ENCODE measurements at places on chromosomes 2 and 18. TPM values are rescaled to one million over a fixed set of nuclear protein-coding genes. Genes with fewer than 3 reads are reported as not detected.

DNA sequence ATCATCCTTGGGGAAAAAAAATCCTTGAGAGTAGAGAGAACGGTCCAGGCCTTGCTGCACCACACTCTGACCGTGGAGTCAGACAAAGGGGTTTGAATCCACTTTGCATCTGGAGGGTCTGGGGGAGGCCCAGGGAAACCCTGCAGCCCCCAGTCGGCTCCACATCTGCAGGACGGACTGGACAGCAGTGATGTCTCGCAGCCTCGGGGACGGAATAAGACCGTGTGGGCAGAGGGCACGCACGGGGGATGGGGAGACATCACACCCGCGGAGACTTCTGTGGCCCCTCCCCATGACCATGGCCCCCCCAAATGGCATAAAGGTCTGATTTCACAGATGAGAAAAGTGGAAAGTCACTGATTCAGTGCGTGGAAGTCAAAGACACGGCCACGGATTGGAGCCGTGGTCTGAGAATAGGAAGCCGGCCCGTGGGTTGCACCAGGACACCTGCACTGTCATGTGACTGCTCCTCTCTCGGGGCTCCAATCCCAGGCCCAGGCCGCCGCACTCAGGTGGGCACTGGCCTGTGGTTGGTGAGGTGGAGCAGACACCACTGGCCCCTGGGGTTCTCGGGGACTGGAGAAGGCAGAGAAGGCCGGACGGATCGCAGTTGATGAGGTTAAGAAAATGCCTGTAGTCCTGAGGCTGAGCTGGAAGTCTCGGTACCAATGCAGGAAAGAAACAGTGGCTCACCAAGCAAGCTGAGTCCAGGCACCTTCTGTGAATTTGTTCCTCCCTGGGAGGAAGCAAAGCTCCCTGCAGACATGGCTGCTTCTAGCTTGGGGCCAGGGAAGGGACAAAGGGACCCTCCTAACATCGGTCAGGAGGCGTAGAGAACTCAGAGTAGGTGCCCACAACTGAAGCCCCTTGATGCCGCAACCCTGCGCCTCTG is 61.8 kb downstream of the RTP5 start:
- no peak for DNase-seq

- no peak for DNase-seq
Observed at GRCh38 chr2:70005752-70006446, 44.5 kb upstream of the ASPRV1 start.

- DNase-seq, result no peak
Observed at GRCh38 chr2:204611017-204611631, 65.8 kb downstream of the PARD3B start.

DNA sequence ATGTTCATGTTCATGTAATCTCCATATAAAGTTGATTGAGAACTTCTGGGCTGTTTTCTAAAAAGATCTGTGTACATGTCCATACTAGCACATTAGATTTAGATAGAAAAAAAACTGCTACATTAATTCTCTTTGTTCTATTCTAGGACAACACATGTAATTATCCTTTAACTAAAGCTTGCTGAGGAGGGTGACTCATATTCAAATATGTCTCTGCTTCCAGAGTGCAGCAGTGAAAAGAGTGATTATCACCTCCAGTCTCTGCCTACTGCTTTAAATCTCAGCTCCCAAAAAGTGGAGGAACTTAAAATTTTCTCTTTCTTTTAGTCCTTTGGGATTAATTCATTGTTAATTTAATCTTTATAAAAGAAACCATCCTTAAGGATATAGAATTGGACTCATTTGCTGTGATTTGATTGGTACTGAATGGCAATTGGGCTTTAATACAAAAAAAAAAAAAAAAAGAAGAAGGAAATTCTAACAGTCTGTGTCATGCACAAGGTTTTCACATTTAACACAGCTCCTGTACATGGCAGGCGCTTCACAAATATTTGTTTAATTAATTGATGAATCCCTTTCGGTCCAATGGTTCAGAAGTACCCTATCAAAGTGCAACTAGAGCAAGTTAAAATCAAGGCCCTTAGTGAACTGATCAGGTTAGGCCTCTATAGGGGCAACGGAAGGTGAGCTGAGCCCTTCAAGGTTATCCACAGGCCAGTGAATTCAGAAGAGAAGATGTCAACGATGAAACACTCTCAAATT is 214.0 kb upstream of the KCNJ3 start:
- DNase-seq, result no peak

The ZNF804A gene
- 0.61 TPM for total RNA-seq

DNA sequence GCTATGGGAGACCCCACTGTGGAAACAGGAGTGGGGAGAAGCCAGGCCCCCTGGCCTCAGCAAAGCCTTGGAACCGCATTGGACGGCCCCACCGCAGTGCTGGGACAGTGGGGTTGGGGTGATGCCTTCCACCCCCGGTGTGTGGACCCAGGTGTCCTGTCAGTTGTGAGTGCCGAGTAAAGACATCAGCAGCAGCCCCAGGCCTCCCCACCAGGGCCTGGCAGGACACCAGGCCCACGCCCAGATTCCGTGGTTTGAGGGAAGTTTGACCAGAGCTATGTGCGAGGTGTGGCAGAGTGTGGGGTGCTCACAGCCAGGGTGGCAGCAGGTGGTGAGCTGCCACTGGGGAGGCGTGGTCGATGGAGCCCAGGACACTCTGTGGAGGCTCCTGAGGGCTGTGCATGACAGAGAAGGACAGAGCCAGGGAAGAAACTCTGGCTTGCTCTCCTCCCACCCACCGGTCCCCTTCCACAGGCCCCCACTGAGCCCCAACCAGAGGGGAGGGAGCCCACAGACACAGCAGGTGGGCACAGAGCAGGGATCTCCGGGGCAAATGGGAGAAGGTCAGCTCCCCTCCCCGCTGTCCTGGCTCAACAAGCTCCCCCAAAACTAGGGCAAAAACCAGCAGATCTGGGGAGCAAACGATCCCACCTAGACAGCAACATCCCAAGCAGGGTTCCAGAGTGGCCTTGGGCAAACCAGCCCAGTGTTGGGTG is 69.1 kb downstream of the TWIST2 start:
- no peak for DNase-seq

DNA sequence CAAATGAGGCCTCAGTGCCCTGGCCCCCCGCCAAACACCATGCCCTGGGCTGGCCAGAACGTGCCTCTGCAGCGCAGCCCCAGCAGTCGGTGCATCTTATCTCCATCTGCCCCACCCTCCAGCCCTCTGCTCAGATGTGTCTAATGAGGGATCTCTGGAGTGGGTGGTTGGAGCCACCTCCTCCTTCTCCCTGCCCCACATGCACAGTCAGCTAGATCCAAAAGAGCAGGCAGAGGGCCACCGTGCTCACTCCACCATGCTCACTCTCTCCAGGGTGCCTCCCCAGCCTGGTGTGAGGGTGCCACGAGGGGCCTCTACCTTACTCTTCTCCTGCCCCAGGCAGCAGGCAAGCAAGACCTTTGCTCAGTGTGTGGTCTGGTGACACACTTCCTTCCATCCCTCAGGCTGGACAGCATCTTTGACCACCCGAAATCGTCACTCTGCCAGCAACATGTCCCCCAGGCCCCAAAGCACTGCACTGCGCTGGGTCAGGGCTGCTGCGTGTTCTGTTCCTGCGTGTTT is 266.1 kb upstream of the HDAC4 start:
- no peak for DNase-seq

DNA sequence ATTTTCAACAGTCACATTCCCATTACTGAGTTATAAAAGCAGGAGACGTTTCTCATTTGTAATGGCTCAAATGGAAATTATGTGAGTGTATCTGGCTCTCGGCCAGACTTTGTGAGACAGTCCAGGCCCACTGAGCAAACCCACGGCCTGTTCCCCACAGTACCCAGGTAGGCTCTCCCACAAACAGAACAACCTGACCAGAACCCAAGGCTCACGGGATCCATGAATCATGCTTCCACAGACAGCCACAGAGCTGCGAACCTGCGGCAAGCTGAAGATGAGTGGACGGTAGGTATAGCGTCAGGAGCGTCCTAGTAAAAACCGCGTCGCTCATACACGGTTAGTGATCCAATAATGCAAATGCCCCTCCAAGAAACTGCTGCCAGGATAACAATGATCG is 34.2 kb downstream of the NDUFA10 start:
- DNase-seq, result no peak

The CCDC74A gene
- total RNA-seq, result 13.6 TPM

DNA sequence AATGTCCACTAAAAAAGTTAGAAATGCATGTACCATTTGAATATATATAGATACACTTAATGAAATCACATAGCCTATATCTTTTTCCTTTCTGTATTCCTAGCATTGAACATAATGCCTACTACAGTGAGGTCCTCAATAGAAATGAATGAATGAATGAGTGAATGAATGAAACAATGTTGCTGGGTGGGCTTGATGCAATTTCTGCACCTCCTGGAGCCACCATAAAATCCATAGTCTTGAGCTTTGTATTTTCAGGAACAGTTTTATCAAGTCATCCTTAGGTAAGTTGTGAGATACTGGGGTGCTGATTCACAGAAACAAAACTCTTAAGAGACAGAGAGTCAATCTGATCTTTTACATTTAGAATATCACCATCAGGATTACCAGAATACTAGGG is 3.3 kb downstream of the CFAP53 start:
- no peak for DNase-seq

GRCh38 chr2:128401680-128402079 is 83.0 kb upstream of the HS6ST1 start:
- DNase-seq, result no peak

- no peak for DNase-seq
Observed at GRCh38 chr2:112679484-112679883, 33.7 kb downstream of the SLC20A1 start.

DNA sequence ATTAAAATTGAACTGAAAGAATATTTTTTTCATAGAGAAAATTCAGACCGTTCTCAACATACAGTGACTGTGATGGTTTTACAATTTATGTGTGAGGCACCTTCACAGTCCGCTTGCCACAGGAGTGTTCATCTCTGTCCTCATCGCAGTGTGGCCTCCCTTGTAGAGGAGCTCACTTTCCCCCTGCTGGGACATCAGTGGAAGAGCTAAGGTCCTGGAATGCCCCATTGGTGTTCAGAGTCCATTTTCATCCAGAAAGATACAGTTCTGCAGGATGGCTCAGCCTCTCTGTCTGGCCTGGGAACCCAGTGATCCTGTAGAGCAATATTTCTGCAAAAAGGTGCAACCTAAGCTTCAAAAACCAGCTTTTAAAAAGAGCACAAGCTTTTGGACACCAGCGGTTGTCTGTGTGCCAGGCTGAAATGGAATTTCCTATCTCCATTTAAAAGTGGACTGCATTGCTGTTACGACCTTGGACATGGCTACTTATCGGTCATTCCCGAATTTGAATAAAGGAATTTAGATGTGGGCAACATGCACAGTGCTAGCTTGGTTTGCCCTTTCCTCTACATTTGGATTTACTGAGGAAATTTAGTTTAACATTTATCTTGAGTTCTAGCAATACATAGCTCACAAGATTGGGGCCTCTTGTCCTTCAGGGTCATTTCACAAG is 26.7 kb upstream of the FAM237A start:
- no peak for DNase-seq

The ZNF516 gene
- total RNA-seq, result 32.0 TPM

The NT5C1B gene
- not detected for total RNA-seq

The TRIM54 gene
- total RNA-seq, result 2.0 TPM

DNA sequence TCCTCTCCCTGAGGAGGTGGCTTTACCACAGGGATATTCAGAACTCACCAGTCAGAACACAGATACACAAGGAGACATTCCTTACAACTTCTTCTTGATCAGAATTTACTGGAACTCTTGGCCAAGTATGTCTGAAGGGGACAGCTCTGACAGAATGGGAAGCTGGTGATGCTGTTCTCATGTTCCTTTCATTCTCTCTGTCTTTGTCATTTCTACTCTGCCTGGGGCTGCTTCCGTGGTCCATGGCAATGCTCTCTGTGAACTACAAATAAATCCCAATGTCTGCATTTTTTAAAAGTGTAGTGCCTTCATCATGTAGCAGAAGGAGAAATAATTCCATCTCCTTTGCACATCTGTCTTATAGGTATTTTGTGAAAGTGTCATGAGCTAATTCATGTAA is 730.3 kb downstream of the CNTNAP5 start:
- no peak for DNase-seq

Measured in HCT116 (cell line).